GM23338 (cell line): ENCODE measurements at places on chromosomes 6 and 20. TPM values are rescaled to one million over a fixed set of nuclear protein-coding genes. Genes with fewer than 3 reads are reported as not detected.

GPLD1 gene
- polyA plus RNA-seq = 3.4 and 3.8 TPM in 2 replicates

TRDN gene
- 104 and 137 TPM in 2 replicates for polyA plus RNA-seq

CDSN gene
- polyA plus RNA-seq = not detected in 2 replicates

DYNLT2 gene
- polyA plus RNA-seq = 1.6 and 4.4 TPM in 2 replicates

SLC22A2 gene
- 0.94 and 1.4 TPM in 2 replicates for polyA plus RNA-seq

ACSS2 gene
- 26.1 and 26.8 TPM in 2 replicates for polyA plus RNA-seq

RSPH9 gene
- polyA plus RNA-seq = 0.38 and 0.39 TPM in 2 replicates

TCF21 gene
- polyA plus RNA-seq = 0.05 and 0.19 TPM in 2 replicates
